GM03348 (cell line): ENCODE measurements at places on chromosomes 2 and 18.

DNA sequence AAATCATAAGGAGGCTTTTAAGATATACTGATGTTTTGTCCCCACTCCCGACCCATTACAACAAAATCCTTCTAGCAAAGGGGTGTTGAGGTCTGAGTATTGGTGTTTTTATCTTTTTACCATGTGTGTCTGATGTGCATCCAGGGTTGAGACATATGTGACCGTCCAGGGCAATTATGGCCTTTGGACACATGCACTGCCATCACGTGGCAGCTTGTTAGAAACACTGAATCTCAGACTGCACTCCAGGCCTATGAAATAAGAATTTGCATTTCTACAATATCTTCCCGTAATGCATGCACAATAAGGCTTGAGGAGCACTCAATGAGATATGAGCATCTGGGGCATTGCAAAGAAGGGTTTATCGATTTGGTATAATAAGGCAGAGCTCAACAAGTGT lies 235.1 kb upstream of the ZNF804A start:
- DNase-seq, result no peak

DNA sequence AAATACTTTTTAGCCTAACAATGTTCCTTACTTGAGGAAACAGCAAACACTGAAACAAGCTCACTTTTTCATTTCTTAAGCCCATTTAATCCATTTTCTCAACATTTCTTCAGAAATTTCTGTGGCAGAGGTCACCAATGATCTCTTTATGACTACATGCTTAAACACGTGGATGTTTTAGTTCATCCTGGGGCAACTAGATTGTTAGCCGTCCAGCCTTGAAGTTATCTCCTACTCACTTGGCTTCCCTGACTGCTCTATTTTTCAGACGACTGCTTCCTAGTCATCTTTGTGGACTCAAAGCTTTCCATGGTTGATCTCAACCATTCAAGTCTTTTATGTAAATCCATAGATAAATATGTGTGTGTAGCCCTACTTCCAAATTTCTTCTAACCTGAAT lies 24.1 kb downstream of the CD302 start:
- no peak for DNase-seq

GRCh38 chr18:56575819-56576663 lies 62.4 kb downstream of the TXNL1 start:
- DNase-seq, result peak; percentile 70

GRCh38 chr2:112827604-112828185 lies 8.9 kb downstream of the IL1B start:
- no peak for DNase-seq

- no peak for DNase-seq
Observed at GRCh38 chr2:69383176-69383812, 3.7 kb downstream of the GFPT1 start.

- no peak for DNase-seq
Observed at GRCh38 chr18:74303936-74304335, 11.7 kb upstream of the C18orf63 start.

GRCh38 chr2:230774348-230774951 lies 61.8 kb downstream of the CAB39 start:
- peak; percentile 83 for DNase-seq

DNA sequence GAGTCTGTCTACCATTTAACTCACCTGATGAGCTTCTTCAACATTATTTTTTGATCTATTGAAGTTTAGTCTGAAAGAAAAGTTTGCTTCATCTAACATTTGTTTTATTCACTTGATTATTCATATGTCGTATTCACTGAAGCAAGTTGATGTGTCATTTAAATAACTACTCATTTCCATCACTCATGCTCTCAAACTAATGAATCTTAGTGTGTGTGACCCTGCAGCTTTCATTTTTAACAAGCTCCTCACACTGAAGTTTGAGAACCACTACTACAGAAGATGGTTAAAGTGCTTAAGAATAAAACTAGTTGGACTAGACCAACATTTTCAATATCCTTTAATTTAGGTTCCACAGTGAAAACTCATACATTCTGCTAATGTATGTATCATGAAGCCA lies 1.8 kb upstream of the ABI2 start:
- DNase-seq, result no peak
